Femur (tissue), 1 donor: ENCODE measurements at places on chromosomes 5 and 9.

- no peak for DNase-seq
These were observed 5.6 kb upstream of the IER5L start for GRCh38 chr9:129183495-129184218.

DNA sequence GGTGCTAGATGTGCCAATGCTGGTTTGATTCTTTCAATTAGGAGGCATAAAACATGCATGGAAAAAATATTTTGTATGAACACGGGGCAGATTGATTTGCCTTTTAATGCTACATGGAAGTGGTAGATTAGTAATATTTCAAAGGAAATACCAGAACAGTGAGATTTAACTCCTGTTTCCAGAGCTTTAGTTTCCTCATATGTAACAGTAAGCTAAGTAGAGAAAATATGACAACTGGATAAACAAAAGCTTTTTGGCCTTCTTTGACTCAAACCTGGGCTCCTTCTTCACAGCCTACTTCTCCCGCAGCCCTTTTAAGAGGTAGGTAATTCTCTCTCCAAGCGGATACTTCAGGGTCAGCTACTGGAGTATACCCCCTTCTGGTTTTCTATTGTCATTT lies 254.2 kb upstream of the TRPC7 start:
- DNase-seq = no peak

DNA sequence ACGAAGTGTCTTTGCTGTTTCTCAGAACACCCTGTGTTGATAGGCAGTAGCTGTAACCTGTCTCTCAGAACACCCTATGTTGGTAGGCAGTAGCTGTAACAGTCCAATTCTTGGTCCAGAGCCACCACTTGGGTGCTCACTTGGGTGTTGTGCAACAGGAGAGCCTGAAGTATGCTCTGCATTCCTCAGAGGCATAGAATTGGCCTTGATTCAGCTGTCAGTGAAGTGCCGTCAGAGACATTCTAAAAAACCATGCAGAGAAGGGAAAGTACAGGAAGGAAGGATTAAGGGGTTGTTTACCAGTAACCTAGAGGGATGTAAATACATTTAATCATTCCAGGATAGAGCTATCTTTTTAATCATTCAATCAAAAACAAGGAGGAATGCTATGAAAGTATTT lies 231.2 kb downstream of the ARRDC3 start:
- no peak for DNase-seq

DNA sequence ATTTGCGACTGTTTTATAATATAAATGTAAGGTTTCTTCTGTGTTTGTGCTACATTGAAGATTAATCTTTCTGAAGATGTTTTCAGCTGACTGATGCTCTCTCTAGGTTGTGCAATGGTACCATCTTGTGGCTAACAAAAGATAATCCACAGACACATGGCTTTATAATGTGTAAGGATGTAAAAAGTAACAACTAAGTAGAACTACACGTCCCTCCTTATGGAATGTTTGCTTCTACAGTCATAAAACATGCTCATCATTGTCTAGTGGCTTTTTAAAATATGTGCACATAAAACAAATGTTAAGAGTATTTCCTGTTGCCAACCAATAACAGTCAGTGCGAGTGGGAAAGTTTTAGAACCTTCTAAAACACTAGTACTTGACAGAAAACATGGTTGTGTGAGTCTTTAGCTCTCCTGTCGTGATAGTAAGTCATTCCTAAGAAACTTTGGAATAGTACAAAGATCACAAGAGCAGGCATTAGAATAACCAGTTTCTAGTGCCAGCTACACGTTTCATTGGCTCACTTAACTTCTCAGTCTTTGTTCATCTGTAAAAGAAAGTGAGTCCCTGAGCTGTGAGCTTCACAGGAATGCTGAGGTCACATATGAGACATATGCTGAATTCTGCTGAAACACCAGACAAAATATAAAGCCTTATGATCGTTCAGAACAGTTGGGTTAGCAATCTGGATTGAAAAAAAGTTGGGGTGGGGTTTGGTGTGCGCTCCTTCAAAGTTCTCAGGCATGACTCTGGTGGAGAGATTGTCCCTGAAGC lies 75.7 kb upstream of the GLIS3 start:
- DNase-seq = no peak

GRCh38 chr9:106816524-106816923 lies 46.4 kb upstream of the ZNF462 start:
- DNase-seq = no peak

DNA sequence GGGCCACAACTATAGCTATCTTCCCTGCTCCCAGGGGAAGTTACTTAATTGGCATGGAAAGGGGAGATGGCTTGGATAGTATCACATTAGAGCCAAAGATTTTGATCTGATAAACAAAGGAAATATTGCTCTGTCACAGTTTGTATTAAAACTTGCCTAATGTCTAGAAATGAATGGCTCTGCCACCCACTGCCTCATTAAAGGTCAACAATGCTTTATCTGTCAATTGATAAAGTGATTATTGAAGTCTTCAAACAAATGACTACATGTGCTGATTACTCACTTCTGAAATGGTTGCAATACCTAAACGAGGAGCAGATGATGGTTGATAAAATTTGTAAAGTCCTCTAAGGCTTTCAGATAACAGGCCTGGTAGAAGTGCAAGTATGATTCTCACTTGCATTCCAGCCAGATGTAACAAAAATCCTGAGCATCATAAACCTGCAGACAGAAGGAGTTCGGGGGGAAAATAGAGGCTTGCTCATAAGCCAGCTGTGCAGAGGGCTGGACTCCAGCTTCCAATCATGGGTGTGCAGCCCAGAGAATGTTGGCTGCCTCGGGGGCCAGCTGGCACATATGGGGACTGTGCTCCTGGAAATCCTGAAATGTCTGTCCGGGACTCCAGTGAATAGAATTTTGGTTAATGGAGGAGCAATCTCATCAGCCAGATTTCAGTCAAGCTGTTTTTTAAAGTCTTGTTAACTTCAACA lies 200.5 kb upstream of the SLC27A6 start:
- DNase-seq = peak; percentile 87

DNA sequence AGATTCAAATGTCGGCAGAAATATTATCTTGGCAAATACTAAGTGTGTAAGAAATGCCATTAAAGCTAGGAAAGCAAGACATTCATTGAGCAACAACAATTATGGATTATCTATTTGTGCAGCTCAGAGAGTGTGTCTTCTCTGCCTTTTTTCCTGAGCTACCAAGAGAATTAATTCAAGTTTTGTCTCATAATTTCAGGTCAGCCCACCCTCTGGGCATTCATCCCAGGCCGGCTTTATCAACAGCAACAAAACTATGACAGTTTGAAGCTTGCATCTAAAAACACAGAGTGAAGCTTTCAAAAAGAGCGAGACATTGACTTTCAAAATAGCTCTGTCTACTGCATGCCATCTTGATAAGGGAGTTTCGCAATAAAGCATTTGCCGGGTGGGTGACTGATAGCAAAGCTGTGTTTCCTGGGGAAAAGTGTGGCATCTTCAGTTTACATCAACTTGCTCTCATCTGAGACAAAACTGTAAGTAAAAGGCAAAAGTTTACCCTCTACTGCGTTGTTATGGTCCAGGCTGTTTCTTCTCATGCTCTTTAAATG lies 182.4 kb downstream of the IRX1 start:
- DNase-seq = no peak

- no peak for DNase-seq
These were observed 105.1 kb downstream of the SERINC5 start for GRCh38 chr5:80150731-80151130.
